ENCODE measurements at places on chromosomes 2 and 18.

- DNase-seq = no peak
Measured at GRCh38 chr18:25962176-25962575, 128.2 kb downstream of the SS18 start.

- DNase-seq = no peak
Measured at GRCh38 chr18:50656841-50657470, 97.1 kb downstream of the MAPK4 start.

GRCh38 chr2:165113414-165113813 lies 90.4 kb downstream of the SCN3A start:
- no peak for DNase-seq

GRCh38 chr2:20621366-20622295 lies 29.3 kb downstream of the HS1BP3 start:
- DNase-seq = no peak

All from epithelial cell of prostate (primary cell).